ENCODE measurements at places on chromosomes 5 and 9.

DNA sequence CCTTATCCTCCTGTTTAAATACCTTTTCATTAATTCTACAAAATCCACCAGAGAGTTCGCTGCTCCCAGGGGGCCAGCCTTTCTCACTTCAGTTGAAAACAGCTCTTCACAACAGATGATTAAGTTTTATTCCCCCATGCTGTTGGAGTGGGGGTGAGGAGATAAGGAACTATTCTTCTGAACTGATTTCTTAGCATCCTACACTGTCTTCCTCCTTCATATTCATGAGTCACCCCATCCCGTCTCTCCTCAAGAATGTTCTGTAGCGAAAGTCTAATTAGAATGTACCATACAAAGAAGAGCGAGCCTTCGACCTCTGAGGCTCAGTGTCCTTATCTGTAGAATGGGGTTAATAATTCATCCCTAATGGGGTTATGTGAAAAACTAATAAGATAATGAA, 138.0 kb downstream of the PIK3R1 start:
- DNase-seq: no peak

GRCh38 chr5:114060866-114061265, 301.0 kb upstream of the KCNN2 start:
- DNase-seq: no peak

DNA sequence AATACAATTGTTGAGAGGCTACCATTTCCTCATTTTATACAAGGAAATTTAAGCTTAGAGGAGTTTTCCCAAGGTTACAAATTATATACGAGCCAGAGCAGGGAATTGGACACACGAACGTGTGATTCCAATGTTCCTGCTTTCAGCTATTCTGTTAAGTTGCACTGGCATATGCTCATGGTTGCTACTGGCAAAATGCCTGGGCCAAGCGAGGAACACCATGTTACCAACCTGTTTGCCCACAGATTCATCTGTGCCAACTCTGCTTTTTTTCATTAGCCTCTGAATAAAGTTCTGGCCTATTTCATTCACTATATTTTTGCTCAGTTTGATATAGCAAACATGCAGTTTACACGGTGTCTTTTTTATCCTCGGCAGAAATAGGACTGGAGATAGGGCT, 5.1 kb upstream of the C5orf46 start:
- DNase-seq: no peak

- DNase-seq: no peak
Observed at GRCh38 chr5:147601652-147602051, 91.8 kb upstream of the DPYSL3 start.

- no peak for DNase-seq
Observed at GRCh38 chr5:19067741-19068140, 920.3 kb downstream of the CDH18 start.

DNA sequence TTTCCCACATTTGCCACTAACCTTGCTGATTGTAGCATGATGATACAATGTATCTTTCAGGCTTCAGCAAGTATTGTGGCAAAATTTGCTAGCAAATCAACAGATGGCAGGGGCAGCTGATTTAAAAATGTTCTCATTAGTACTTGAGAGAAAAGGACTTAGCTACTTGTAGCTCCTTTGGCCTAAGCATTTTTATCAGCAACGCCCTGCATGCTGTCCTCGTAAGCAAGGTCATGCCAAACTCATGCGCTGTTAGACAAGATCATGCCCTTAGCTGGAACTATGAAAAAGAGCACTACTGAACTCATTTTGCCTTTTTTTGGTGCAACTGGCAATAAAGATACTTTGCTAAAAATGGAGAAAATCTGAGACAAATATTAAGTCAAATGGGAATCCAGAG, 197.1 kb downstream of the ICE1 start:
- DNase-seq: no peak

- no peak for DNase-seq
Observed at GRCh38 chr5:86688406-86688805, 70.7 kb downstream of the COX7C start.

GRCh38 chr9:130634801-130635200, 29.6 kb upstream of the PRDM12 start:
- no peak for DNase-seq

DNA sequence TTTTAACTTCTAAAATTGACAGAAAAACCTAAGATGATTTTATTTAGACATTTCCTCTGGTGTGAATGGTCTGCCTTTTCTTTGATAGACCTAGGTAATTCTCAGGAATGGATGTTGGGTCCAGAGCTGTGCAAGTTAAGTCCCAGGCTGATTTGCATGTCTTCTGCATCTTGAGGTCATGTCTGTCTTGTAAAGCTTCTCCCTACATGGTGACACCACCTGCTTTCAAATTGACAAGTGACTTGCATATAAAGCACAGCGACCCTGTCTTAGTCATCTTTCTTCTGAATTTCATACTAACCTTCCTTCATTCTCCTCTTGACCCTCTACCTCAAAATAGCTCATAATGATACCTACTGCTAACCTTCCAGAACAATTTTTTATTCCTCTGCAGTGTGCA, 29.2 kb downstream of the OSTF1 start:
- no peak for DNase-seq

DNA sequence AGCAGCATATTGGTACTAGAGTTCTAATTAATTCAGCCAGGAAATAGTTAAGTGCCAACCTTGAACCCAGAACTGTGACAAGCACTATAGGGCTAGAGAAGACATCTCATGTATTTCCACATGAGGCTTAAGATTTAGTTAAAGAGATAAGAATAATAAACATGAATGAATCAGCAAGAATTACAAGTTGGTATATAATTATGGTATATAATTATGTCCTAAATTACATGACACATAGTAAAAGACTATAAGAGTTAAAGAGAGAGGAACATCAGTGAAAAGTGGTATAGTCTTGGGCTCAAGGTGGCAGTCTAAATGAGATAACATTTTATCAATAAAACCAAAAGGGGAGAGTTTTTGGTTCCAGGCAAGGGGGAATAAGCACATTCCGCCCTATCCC, 223.1 kb upstream of the NFIL3 start:
- no peak for DNase-seq

DNA sequence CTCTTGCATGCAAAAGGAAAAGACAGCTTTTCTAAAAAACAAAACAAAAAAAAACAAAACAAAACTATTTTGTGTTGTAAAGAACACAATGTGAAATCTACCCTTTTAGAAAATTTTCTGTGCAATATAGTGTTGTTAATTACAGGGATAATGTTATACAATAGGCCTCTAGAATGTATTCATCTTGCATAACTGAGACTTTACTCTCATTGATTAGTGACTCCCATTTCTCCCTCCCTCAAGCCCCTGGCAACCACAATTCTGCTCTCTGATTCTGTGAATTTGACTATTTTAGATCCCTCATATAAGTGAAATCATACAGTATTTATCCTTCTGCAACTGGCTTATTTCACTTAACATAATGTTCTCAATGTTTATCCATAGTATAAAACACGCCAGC, 234.1 kb downstream of the TMEM161B start:
- DNase-seq: no peak

DNA sequence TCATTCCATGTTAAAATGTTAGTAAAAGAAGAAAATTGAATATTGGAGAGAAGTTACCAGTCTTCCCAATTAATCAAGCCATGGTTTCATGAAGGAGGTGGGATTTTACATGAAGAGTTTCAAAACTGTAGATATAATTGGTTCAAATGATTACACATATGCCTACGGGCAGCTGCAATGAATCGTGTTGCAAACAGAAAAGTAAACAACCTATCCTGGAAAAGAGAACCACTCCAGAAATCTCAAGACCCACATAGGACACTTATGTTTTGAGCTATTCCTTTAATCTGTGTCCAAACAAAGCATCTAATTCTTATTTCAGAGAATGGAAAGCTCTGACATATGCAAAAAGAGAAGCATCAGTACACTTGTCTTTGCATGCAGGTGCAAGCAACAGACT, 340.2 kb downstream of the NDUFS4 start:
- no peak for DNase-seq
